ENCODE measurements at places on chromosomes 12 and 14.

DNA sequence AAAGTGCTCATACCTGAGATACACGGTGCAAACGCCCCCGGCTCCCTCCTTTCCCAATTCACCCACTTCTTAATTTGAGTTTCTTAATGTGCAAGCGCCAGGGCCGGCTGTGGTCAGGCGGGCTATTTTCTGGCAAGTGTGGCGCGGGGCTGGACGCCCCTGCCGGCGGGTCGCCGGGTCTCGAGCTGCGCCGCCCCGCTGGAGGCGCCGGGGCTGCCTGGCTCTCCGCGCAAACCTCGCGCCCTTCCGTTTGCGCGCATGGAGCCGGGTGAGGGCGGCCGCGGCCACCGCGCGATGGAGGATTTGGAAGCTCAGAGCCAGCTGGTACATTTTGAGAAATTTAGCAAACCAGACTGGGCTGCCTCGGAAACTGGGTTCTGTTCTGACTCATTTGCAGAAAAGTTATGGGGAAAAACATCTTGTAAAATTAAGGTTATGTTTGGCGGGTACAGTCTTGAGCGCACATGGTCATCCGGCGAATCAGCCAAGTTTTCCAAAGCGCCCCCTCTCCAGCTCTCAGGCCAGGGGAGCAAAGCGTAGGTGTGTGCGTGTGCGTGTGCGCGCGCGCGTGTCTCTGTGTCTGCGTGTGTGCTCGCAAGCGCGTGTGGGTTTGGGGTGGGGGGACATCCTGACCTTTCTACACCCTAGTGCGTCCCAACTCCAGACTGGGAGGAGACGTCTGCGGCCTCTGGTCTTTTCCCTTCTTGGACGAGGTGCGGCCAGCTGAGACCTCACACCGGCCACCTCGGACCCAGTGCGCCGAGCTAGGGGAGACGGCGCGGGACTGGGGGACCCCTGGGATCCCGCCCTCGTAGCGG, 6.5 kb upstream of the OTX2 start:
- DNase-seq = no peak

DNA sequence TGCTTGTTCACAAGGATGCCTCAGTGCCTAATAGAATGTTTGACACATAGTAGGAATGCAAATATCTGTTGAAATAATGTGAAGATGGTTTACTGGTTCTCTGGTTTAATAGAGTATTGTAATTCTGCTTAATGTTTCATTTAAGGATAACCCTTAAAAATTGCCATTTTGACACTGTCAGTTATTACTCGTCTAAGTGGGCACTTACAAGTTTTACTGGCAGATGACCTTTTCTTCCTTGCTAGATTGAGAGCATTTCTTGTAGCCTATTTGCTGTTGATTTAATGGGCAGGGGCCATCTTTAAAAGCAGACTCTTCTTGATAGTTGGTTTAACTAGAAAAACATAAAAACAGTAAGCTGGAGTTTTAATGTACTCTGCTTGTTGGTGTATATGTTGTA, 1.9 kb downstream of the TMEM263 start:
- no peak for DNase-seq

GRCh38 chr12:64400041-64400440, 4.2 kb upstream of the XPOT start:
- no peak for DNase-seq

- no peak for DNase-seq
Observed at GRCh38 chr14:35387219-35387618, 17.3 kb downstream of the NFKBIA start.

DNA sequence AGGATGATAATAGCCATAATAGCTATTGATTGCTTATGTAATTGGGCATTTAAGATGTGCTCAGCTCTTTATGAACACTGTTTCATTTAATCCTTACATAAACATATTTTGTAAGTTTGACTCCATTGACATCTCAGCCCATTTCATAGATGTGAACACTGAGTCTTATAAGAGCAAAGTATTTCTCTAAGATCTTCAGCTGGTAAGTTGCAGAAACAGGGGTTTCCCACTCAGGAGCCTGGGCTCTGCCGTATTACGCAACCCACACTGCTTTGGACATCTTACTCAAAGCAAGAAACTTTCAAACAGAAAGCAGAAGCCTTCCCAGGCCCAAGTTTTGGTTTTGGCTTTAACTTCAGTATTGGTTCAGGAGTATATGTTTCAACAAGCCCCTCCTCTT, 705.1 kb downstream of the MED13L start:
- no peak for DNase-seq

- no peak for DNase-seq
Observed at GRCh38 chr14:100660882-100661635, 65.6 kb upstream of the DLK1 start.

DNA sequence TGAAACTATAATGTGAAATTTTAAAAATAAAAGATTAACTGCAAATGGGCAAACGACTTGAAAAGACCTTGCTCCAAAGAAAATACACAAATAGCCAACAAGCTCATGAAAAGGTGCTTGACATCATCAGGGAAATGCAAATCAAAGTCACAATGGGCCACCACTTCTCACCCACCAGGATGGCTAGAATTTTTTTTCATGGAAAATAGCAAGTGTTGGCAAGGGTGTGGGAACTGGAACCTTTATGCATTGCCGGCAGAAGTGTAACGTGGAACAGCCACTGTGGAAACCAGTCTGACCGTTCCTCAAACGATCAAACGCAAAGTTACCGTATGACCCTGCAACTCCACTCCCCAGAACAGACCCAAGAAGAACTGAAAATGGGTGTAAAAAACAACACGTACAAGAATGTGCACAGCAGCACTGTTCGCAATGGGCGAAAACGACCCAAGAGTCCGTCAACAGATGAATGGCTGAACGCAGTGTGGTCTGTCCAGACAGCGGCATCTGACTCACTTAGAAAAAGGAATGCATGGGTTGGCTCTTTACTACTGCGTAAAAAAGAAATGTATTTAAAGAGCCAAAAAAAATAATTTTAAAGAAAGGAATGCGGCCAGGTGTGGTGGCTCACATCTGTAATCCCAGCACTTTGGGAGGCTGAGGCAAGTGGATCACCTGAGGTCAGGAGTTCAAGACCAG, 40.2 kb downstream of the SCARB1 start:
- no peak for DNase-seq

DNA sequence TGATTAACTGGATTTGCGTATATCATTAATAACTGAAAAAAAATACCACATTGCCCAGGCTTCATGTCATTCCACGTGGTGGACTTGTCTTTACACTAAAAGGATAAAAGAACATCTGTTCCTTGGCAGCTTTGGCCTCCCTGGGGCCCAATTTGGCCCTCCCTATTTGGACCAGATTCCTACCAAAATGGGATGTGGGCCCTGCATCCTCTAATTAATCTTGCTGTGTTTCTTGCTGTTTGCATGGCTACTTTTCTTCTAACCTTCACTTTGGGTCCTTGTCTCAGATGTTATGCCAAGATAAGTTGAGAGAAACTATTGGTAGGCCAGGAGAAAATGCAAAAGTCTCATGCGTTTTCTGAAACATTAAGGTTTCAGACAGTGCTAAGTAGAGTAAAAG, 57.5 kb downstream of the PTHLH start:
- DNase-seq = no peak

GRCh38 chr12:40446385-40446784, 221.6 kb downstream of the LRRK2 start:
- no peak for DNase-seq

GRCh38 chr14:72863216-72864006, 30.5 kb downstream of the DPF3 start:
- DNase-seq = no peak

DNA sequence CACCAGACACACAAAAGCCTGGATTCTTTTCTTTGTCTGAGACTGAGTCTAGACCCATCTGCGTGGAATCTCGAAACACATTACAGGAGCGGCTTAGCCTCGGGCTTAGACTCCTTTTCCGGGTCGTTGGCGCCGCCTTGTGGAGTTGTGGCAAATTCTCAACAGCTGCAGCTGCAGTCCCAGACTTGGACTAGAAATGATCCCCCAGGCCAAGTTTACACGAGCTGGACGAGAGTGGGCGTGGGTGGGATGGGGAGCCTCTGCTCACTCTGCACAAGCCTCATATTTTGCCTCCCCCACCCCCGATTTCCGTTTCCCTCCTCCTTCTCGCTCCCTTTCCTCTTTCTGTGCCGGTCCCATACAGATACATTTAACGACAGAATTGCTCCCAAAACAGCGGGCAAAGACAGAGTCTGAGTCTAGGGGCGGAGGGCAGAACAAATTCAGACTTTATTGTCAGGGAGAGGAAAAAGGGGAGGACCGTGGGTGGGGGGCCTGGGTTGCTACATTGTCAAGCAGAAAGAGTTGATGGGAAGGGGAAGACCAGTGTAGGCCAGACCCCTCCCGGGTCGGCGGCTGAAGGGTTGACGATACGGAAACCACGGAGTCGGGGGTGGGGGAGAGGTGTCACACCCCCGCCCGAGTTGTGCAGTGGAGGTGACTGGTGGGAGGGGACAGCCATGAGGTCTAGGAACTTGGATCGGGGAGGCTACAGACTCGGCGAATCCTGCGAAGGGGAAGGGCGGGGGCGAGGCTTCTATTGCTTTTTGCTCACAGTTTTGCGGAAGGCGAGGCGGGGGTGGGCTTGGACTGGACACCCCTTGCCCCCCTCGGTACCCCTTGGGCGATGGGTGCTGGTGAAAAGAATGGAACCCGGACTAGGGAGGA, 4.7 kb upstream of the GPR84 start:
- DNase-seq = peak; percentile 74

DNA sequence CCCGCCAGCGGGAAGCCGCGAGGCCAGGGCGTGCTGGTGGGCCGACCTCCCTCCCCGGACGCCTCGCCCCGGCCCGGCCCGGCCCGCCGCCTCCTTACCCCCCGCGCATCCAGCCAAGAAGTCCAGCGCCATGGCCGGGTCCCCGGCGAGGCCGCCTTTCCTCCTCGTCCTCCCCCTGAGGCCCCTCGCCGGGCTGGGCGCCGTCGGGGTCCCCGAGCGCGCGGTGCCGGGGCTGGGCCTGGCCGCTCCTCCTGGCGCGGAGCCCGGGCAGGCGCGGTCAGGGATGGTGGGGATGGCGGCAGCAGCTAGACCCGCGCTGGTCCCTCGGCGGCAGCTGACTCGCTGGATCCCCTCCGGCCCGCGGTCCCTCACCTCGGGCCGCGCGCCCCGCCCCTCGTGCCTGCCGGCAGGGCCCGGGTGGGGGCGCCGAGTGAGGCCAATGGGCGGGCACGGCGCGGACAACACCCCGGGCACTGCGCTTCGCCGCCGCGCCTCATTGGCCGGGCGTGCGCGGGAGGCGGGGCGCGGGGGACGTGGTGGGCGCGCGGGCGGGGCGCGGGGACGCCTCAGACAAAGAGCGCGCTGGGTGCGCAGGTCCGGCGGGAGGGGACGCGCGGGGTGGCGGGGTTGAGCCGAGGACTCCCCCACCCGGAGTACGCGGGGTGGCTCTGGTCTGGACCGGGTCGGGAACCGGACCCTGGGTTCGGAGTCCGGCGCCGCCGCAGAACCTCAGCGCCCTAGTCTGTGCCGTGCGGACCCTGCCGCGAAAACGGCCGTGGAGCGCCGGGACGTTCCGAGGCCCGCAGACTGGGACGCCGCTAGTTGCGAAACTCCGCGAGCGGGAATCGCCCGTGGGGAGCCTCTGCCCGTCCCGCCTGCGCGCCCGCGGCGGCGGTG, at the start of gene SLC25A29:
SLC25A29 (minus strand) TSS at position 344 of the 897 bp plus-strand sequence; CDS start at position 132, 212 bp downstream.
- DNase-seq = peak; percentile 73

GRCh38 chr14:64983439-64984310, 3.0 kb upstream of the FNTB start:
- no peak for DNase-seq

- DNase-seq = no peak
Observed at GRCh38 chr12:2650261-2651067, 144.3 kb upstream of the FKBP4 start.

DNA sequence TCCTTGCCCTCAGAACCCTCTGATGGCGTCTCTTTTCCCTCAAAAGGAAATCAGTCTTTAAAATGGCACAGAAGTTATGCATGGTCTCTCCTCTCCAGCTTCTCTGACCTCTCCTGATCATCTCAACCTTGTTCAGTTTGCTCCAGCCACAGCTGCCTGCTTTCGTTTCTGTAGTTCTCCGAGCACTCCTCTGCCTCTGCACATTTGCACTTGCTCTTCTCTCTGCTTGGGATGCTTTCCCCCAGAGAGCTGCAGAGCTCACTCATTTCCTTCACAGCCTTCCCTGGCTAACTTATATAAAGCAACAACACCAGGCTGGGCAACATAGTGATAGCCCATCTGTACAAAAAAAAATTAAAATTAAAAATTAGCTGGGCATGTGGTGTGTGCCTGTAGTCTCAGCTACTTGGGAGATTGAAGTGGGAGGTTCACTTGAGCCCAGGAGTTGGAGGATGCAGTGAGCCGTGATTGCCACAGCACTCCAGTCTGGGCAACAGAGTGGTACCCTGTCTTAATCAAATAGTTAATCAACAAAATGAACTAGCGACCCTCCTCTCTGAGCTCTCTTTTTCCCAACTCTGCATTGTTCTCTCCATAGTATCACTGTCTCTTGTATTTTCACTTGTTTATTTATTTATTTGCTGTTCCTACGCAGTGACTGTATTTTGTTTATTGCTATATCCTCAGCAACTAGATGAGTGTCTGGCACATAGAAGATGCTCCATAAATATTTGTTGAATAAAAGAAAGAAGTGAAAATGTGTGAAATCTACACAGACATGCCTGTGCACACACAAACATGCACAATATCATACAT, 37.7 kb downstream of the PPFIBP1 start:
- no peak for DNase-seq

GRCh38 chr12:114406984-114407841, 1.3 kb upstream of the TBX5 start:
- no peak for DNase-seq

DNA sequence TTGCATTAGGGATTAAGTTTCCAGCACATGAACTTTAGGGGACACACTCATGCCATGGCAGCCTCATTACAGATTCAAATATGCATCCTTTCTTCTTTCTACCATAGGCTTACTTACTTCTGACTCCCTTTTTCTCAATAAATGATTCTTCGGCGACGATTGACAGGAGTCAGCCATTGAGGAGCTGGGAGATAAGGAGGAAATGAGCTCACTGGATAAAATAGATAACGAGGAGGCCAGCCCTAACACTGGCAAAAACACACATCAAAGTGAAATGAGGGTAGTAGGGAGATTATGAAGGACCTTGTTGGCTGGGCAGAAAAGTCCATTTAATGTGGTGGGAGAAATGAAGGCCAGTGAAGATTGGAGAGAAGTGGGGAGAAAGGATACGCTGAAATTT, 172.2 kb downstream of the SLC41A2 start:
- DNase-seq = no peak

GRCh38 chr14:89955745-89956660, at the start of gene TDP1:
Gene TDP1, plus strand, starts transcription at chr14:89955927. Its CDS starts 7,188 bp downstream, at chr14:89963115.
- DNase-seq = peak; percentile 97

DNA sequence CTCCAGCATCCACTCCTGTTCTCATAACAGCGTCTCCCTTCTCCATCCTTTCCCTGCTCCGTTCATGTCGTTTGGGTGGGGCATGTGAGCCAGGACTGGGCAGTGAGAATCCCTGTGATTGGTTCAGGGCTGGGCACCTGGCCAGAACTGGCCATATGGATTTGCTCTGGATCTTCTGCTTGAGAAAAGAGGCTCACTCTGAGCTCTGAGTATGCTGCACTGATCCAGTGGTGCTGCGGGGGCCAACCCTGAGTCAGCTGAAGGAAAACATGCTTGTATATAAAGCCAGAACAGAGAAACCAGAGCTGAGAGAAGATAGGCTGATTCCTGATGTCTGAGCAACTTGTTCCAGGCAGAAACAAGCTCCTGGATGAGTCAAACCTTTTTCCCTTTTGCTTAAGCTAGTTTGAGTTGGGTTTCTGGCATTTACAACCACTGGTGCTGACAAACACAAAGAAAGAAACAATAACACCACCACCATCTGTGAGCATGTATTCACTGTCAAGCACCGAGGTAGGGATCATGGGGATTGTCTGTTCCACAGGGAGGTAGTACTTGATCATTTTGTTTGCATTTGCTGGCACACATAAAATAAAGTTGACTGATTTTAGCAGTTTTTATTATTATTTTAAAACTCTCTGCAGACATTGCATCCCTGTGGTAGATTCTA, 14.0 kb upstream of the HPD start:
- no peak for DNase-seq
